Naive thymus-derived CD8-positive, alpha-beta T cell (primary cell): ENCODE measurements at places on chromosomes 16 and 17.

DNA sequence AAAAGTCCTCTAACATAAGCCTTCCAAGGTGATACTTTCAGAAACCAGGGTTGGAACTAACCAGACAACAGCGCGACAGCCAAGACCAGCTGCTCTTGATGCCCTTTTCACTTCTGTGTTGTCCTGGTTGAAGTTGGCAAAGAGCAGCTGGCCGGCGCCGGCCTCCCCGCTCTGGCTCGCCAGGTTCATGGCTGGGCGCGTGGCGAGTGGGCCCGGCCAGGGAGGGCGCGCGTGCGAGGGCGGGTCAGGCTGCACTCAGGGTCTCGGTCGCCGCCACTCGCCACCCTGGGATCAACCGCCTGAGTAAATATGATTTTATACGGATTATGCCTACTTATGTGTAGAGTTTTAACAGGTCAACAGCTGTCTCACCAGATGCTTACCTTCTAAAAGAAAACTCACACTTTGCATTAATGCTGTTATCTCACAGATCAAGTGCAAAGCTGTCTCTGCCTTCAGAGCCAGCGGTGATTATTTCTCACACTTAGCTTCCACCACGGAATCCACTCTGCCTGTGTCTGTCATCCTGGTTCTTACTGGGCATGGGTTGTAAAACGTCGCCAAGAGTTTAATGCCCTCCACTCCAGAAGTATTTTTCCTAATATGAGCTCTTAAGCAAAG is 13.5 kb downstream of the KCTD2 start:
- H3K4me1 ChIP-seq: peaks cover 20% of the 10 kb centered on the region
- no peaks in the 10 kb centered on the region for H3K27me3 ChIP-seq
- H3K36me3 ChIP-seq: peaks cover 68% of the 10 kb centered on the region
- no peak overlapping the region for H3K27ac ChIP-seq
- H3K4me3 ChIP-seq: no peak overlapping the region

- no peak overlapping the region for H3K27ac ChIP-seq
- peaks cover 63% of the 10 kb centered on the region for H3K27me3 ChIP-seq
- H3K36me3 ChIP-seq: no peaks in the 10 kb centered on the region
- DNase-seq: no peak
Observed at GRCh38 chr16:168424-168823, 2.6 kb downstream of the HBM start.

- H3K36me3 ChIP-seq: peaks cover 8% of the 10 kb centered on the region
- no peak for DNase-seq
- H3K27ac ChIP-seq: no peak overlapping the region
- H3K4me3 ChIP-seq: no peak overlapping the region
- no peaks in the 10 kb centered on the region for H3K27me3 ChIP-seq
Observed at GRCh38 chr16:72768591-72768990, 279.3 kb downstream of the ZFHX3 start.

- H3K36me3 ChIP-seq: no peaks in the 10 kb centered on the region
- DNase-seq: no peak
- H3K27ac ChIP-seq: peak overlapping the region; percentile 77
- H3K4me3 ChIP-seq: no peak overlapping the region
- H3K27me3 ChIP-seq: no peaks in the 10 kb centered on the region
Observed at GRCh38 chr16:17389384-17389783, 81.4 kb downstream of the XYLT1 start.

- H3K27me3 ChIP-seq: no peaks in the 10 kb centered on the region
- H3K4me1 ChIP-seq: peaks cover 22% of the 10 kb centered on the region
- no peaks in the 10 kb centered on the region for H3K36me3 ChIP-seq
- peak overlapping the region; percentile 90 for H3K4me3 ChIP-seq
Observed at GRCh38 chr16:57985204-57986181, 14.6 kb upstream of the CNGB1 start.
